Stimulated activated naive CD8-positive, alpha-beta T cell treated with anti-CD3 and anti-CD28 coated beads, Interleukin-15, amount 100 ng/mL, for 72 hours (primary cell): ENCODE measurements at places on chromosomes 7 and 10.

- DNase-seq, result no peak
Observed at GRCh38 chr10:71868192-71868697, 17.2 kb upstream of the PSAP start.

DNA sequence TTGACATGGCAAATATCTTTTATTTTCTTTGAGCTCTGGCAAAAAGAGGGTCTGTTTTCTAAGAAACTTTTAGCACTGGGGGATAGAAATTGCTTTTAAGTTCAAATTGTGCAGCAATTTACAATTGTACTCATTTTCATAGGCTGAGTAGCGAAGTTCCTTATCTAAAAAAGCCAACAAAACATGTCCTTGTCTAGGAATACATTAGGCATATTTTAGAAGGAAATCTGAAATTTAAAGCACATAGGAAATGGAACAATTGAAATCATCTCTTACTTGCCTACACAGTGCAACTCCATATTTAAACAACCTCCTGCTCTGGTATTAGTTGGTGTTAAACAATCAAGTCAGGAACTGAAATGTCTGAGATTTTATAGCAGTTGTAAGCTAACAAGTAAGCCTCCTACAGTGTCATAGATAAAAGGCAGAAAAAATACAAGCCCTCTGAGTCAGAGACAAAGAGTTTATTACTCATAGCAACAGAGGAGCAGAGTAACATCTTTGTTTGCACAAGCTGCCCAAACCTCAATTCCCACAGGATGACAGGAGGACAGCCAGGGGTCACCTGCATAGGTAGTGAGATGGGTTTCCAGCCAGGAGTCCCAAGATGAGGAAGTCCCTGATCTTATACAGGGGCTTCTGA, 280.2 kb upstream of the HGF start:
- no peak for DNase-seq

- no peak for DNase-seq
Observed at GRCh38 chr7:22544245-22544644, 44.3 kb upstream of the STEAP1B start.

DNA sequence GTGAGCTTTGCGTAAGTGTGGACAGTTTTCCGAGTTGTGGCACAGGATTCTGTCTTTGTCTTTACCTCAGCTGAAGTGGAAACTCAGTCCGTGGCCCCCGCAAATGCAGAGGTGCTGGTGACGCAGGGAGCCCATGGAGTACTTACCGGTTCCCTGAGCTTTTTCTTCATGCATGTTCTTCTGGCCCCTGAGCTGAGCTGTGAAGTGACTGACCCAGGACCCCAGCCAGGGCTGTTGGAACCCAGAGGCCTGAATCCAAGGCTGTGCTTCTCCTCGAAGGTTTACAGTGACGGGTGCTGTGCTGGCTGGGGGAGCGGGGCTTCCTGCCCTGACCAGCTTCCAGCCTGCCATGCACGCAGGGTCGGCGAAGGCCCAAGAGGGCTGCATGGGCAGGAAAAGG, 223.5 kb downstream of the GLRX3 start:
- no peak for DNase-seq

GRCh38 chr10:124200011-124200410, 106.6 kb upstream of the CHST15 start:
- DNase-seq, result no peak

- DNase-seq, result no peak
Observed at GRCh38 chr7:71303566-71303965, 171.6 kb downstream of the GALNT17 start.

DNA sequence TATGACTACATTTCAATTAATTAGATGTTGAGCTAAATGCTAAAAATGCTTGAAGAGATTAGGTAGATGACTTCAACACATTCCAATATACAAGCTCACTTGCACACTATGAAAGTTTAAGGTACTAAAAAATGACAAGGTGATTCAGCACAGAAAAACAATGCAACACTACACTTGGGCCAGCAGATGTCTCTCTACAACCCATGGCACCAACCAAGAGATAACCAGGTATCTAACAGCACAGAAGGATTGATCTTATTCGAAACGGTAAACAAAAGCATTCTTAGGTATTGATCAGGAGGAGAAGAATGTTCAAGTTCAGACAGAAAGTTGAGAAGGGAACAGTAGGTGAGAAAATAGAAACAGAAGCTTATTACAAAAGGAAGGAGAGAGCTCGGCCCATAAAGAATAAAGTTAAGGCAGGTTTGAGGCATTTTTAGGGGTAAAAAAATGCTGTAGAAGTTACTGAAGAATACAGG, 248.2 kb upstream of the KLF14 start:
- DNase-seq, result no peak

GRCh38 chr10:21526860-21527597, 1.5 kb upstream of the SKIDA1 start:
- peak; percentile 39 for DNase-seq

- no peak for DNase-seq
Observed at GRCh38 chr7:155289949-155290501, 7.7 kb upstream of the INSIG1 start.

DNA sequence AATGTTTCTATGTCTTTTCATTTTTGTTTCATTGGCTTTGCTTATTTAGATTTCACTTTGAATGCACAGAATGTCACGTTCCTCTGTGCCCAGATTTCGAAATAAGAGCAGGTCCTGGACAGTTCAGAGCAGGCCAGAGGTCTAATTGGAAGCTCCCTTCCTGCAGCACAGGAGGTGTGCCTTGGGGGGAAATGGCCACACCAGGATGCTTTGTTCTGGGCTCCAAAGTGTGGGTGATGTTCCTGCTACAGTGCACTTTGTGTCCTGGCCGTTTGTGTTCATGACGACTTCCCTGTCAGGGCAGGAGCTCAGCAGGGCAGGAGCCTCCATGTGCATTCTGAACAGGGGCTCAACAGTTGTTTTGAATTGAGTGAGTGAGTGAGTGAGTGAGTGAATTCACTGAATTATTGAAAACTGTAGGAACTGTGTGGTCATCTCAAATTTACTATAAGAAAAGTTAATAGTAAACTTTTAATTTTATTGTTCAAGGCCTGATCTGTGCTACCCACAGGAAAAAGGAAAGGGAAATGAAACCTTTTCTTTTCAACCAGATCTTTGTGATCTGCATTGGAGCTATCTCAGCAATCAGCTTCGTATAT, 109.5 kb upstream of the GJD4 start:
- no peak for DNase-seq

GRCh38 chr7:37265006-37265405, 183.7 kb downstream of the ELMO1 start:
- no peak for DNase-seq

GRCh38 chr10:670038-670437, 19.4 kb downstream of the DIP2C start:
- DNase-seq, result no peak

DNA sequence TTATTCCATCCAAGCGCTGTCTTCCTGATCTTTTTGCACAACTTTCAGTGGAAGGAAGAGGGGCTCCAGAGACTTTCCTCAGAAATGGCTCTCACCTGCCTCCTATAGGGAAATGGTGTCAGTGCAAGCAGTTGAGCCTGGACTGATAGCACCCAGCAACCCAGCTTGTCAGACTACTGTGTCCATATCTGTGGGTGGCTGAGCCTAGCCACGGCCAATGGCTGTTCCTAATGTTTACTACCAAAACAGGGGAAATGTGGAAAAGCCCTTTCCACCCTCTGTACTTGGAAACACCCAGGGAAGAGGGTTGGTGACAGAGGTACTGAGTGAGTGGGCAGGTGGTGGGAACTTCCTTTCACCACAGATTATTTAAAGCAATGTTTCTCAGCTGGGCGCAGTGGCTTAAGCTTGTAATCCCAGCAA, 4.3 kb upstream of the YKT6 start:
- peak; percentile 36 for DNase-seq

- no peak for DNase-seq
Observed at GRCh38 chr10:13567030-13567429, 19.7 kb upstream of the PRPF18 start.

DNA sequence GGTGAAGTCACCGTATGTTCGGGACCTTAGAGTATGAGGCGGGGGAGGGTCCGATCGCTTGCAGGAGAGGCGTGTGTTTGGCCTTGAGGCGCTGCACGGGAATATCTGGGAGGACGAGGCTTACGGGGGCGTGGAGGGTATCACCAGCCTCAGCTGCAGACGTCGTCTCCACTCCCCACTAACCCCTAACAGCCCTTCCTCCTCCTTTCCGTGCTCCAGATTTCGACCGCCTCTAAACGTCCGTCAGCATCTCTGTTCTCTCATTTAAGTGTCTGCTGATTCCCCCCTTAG, 23.5 kb upstream of the ZNF12 start:
- DNase-seq, result no peak

- no peak for DNase-seq
Observed at GRCh38 chr7:155789001-155789725, 23.1 kb downstream of the SHH start.

- DNase-seq, result no peak
Observed at GRCh38 chr7:158274404-158274811, 313.2 kb downstream of the PTPRN2 start.

DNA sequence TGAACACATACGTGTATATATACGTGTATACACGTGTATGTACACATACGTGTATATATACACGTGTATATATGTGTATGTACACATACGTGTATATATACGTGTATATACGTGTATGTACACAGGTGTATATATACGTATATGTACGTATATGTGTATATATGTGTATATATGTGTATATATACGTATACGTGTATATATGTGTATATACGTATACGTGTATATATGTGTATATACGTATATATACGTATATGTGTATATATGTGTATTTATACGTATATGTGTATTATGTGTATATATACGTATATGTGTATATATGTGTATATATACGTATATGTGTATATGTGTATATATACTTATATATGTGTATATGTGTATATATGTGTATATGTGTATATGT, 44.3 kb downstream of the CD36 start:
- DNase-seq, result no peak

DNA sequence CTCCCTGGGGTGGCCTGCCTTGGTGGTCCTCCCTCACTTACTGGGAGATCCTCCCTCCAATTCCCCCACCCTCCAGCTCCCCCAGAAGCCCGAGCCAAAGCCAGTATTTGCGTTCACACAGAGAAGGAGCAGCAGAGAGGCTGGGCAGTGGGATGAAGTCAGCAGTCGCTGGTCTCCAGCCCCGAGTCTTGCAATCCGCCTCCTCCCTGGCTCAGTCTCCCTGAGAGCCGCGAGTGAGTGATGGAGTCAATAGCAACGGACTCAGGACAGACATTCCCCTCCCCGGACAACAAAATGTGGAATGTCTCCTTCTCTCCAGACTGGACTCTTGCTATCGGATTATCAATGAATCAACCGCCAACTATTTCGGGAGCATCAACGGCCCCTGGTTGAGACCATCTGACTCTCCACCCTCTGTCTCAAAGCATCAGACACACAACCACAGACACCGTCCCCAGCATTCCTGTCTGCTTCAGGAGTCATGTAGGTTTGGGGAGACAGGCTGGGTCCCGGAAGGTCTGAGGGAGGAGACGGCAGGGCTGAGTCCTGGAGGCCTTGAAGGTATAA, 178.4 kb downstream of the SH3PXD2A start:
- DNase-seq, result no peak

DNA sequence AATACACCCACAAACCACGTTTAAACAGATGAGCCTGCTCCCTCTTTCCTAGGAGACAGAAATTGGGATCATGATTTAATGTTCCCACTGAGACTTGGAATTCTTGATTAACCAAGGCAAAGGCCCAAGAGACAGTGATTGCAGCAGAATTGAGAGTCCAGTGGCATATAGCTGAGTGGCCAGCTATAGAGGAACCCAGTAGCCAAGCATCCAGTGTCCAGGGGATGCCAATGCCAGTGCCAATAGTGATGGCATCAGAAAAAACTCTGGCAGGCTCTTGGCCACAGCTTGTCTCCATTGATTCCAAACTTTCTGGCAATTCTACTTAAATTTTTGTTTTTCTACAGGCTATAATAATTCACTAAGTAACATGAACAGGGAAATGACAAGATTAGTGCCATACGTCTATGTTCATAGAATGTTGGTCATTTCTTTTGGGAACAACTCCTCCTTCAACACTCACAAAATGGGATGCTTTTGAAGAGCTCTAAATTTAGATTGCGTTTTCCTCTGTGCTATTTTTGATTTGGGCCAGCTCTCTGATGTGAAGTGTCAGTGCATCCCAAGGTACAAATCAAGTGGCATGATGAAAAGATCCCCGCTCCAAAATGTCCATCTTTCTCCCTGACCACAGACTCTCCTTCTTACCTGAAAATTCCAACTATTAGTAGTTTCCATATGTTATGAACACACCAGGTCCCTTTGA, 83.1 kb upstream of the A1CF start:
- DNase-seq, result no peak

DNA sequence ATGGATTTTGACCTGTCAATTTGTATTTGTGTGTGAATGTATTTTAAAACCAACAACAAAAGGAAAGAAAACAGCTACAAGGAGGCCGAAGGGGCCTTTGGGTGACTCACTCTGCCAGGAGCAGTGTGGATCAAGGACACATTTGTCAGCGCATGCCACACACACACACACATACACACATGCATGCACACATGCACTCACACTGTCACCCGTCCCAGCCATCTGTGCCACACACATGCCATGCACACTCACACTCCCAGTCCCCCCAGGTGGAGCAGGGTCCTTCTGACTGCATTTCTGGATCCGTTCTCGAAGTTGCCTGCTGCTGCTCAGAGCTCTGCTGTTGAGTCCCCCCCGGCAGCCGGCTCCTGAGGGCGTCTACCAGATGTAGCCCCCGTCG, 26.0 kb downstream of the SPOCK2 start:
- no peak for DNase-seq

GRCh38 chr7:26918241-26918640, 53.9 kb upstream of the SKAP2 start:
- no peak for DNase-seq

- no peak for DNase-seq
Observed at GRCh38 chr10:4183761-4184261, 398.8 kb upstream of the KLF6 start.

DNA sequence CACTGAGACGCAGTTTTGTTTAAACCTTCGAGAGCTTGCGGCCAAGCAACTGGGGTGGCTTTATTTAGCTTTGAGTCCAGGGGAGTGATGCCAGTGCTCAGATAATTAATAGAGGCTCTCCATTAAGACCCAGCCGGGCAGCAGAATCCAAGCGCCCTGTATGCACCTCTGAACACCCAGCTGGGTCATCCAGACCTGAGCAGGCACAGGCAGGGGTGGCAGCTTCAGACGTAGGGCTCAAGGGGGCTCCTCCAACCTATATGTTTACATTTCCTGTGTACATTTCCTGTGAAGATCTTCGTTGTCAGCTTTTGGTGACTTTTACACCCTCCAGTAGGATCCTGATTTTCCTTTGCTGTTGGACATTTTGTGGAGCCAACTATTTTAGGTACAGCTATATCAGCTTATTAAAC, 719.5 kb downstream of the LRMDA start:
- no peak for DNase-seq

DNA sequence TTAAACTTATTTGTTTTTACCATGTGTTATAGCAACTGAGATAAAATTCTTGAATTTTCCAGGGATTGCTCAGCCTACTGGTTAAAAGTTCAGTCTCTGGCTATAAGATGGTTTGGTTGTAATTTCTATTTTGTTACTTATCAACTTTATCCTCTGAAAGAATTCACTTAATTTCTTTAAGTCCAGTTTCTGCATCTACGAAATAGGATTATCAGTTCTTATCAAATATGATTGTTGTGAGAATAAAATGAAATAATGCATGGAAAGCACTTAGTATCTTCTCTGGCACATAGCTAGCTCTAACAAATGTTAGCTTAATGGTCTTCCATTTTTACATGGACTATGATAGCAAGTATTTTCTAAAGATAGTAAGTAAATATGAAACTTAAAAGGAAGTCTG, 53.3 kb downstream of the SEMA3D start:
- no peak for DNase-seq
